ENCODE measurements at places on chromosomes 3 and 15.
A peak's percentile ranks its signal among the peaks of the same experiment; 100 is the strongest.

DNA sequence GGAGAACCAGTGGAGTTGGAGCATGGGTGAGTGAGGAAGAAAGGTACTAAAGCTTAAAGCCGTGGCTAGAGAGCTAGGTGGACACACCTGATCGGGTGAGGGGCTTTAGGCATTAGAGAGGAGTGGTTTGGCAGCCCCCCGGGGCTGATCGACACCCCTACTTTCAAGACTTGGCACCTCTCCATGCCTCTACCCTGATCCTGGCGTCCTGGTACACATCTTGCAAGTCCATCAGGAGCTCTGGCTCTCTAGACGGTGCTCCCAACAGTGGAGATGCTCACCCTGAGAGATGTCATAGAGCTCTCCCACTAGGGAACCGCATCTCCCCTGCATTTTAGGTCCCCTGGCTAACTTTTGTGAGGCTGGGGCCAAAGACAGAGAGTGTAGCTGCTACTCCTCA is 98.1 kb downstream of the XXYLT1 start:
- H3K36me3 ChIP-seq: no peaks in the 10 kb centered on the region
- no peaks in the 10 kb centered on the region for H3K4me1 ChIP-seq
- no peaks in the 10 kb centered on the region for H3K27me3 ChIP-seq
- DNase-seq: no peak
- no peak overlapping the region for H3K4me3 ChIP-seq

GRCh38 chr3:48429317-48429959 is 448 bp downstream of the PLXNB1 start:
- H3K27ac ChIP-seq: peak overlapping the region; percentile 73
- no peaks in the 10 kb centered on the region for H3K27me3 ChIP-seq
- no peaks in the 10 kb centered on the region for H3K36me3 ChIP-seq

DNA sequence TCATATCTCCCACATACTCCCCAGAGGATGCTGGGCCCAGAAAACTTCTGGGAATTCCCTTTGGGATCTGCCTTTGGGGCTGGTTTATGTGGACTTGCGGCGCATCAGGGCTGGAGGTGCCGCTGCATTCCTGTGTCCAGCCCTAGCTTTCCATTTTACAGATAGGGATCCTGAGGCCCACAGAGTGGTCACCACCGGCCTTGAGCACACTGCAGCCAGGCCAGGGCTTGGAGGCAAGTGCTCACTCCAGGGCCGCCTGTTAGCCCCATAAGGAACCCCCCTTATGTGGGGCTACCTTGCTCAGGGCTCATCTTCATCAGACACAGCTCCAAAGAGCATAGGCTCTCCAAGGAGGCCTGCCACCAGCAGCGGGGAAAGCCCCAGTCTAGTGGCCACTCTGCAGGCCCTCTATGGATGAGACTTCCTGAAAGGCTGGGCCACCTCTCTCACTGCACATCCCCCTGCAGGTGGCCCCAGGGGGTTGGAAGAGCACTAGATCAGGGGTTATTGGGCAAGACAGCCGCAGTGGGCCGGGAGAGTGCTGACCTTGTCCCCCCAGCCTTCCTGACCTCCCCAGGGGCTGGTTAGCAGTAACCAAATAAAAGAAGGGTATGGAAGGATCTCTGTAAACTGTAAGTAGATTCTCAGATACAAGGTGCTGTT is 9.2 kb upstream of the ATP2B2 start:
- H3K27me3 ChIP-seq: no peaks in the 10 kb centered on the region
- H3K4me1 ChIP-seq: no peaks in the 10 kb centered on the region
- H3K4me3 ChIP-seq: no peak overlapping the region
- no peaks in the 10 kb centered on the region for H3K36me3 ChIP-seq

DNA sequence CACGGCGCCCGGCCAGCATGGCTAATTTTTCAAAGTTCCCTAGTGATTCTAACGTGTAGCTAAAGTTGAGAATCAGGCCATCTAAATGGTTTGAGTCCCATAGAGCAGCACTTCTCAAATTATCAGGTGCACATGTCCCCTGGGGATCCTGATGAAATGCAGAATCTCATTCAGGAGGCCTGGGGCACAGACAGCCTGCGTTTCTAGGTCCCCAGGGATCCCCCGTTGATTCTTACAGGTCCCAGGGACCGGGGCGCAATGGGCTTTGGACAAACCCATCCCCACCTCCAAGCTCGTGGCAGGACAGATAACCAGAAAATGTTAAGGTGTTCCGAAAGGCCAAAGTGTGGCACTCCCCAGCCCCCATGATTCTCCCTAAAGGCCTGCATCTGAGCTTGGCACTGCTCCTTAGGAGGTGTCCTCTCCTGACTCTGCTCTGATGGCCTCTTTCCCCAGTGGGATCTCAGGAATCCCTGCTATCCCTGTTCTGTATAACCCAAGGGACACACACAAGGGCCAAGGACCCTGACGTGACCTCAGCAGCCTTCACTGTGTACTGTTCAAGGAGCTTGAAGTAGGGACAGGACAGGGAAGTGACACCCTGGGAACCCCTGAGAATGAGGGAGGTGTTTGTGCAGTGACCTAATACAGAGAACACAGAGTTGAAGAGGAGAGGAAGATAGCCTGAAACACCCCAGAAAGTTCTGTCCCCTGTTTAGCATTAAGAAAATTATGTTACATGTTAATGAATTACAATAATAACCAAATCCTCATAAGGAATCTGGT is 8.0 kb downstream of the LRRK1 start:
- no peaks in the 10 kb centered on the region for H3K36me3 ChIP-seq
- H3K27me3 ChIP-seq: no peaks in the 10 kb centered on the region
- H3K27ac ChIP-seq: no peak overlapping the region
- H3K4me3 ChIP-seq: no peak overlapping the region

DNA sequence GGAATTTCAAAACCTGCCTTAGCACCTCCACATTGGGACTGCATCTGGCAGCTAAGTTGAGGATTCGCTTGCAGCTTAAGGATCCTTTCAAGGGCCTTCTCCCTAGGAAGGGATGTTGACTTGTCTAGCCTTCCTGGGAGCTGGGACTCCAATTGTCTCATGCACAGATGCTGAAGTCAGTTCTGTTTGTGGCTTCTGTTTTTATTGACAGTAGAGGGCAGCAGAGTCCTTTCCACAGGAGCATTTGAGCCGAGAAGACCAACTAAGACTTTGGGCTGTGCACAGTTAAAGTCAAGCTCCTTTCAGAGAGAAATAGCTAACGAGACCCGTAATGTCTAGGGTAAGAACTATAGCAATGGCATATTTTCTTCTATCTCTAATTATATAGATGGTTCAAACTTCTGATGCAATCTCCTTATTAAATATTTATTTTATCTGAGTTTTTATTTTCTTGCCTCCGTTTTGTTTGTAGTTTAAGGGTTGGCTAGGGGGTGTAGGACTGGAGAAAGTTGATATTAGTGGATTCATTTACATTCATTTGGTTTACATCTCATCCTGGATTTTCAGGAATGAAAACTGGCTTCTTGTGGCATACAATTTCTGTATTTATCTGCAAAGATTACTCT is 59.7 kb upstream of the KBTBD8 start:
- H3K4me1 ChIP-seq: no peaks in the 10 kb centered on the region
- DNase-seq: no peak
- no peaks in the 10 kb centered on the region for H3K36me3 ChIP-seq
- H3K27me3 ChIP-seq: no peaks in the 10 kb centered on the region
